ENCODE measurements at places on chromosomes 12 and 14.

GRCh38 chr14:22036541-22037239 lies 363.1 kb upstream of the OR4E1 start:
- DNase-seq = no peak

DNA sequence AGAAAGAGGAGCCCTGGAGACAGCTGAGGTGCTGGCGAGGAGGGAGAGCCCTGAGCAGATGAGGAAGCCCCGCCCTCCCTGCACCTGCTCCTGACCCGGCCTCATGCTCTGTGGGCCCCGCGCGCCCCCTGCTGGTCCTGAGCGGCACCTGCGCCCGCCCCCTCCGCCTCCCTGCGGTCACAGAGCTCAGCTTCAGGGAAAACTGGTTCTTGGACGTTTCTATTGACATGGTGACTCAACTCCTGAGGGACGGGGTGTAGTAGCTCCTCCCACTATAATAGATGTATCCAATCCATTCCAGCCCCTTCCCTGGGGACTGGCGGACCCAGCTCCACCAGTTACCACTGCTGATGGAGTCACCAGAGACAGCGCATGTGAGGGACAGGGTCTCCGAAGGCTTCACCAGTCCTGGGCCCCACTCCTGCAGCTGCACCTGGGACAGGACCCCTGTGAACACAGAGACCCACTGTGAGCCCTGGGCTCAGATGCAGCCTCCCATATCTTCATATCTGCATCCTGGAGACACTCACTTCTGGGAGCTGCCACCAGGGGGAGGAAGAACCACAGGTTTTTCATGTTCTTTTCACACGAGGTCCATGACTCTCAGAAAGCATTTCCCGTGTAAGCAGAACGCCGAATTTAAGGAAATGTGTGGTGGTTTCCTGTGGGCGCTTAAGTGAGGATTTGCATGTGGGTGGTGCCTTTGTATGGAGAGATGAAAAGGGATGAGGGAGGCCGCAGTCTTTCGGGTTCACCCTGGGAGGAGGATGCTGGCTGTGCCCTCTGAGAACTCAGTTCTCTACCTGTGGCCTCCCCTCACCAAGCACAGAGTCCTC lies 1346.4 kb downstream of the TMEM121 start:
- DNase-seq = peak; percentile 57

DNA sequence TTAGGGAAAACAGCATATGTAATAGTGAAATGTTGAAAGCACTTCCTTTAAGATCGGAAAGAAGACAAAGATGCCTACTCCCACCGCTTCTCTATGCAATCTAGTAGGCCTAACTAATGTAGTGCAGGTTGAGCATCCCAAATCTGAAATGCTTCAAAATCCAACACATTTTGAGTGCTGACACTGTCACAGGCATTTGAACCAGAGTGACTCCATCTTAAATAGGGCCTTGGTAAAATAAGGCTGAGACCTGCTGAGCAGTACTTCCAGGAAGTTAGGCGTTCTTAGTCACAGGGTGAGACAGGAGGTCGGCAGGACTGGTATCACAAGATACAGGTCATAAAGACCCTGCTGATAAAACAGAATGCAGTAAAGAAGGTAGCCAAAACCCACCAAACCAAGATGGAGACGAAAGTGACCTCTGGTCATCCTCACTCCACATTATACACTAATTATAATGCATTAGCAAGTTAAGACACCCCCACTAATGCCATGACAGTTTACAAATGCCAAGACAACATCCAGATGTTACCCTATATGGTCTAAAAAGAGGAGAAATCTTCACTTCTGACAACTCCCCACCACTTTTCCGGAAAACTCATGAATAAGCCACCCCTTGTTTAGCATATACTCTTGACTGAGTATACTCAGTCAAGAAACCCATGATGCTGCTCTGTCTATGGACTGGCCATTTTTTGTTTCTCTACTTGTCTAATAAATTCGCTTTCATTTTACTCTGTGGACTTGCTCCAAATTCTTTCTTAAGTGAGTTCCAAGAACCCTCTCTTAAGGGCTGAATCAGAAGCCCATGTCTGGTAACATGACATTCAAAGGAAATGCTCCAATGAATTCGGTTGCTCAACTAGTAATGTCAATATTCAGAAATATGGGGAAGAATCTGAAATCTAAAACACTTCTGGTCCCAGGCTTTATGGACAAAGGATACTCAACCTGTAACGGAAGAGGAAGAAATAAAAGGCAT lies 47.1 kb upstream of the MTERF2 start:
- DNase-seq = no peak

- no peak for DNase-seq
Observed at GRCh38 chr12:8082808-8083100, 680 bp downstream of the NECAP1 start.

DNA sequence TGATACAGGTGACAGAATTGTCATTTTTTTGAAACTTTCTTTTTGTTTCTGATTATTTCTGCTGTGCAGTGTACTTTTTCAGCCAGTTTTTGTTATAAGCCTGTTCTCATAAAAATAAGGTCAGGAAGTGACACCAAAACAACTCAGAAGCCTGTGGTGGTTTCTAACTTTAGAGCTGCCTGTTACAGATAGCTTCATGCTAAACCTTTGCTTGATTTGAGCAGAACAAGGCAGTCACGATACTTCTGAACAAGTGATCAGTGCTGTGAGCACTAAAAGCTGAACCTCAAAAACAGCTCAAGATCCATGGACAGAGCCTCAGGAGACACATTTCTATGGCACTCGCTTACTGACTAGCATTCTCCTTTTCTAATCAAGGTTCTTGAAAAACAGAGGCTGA lies 82.0 kb downstream of the PRKCH start:
- DNase-seq = no peak

DNA sequence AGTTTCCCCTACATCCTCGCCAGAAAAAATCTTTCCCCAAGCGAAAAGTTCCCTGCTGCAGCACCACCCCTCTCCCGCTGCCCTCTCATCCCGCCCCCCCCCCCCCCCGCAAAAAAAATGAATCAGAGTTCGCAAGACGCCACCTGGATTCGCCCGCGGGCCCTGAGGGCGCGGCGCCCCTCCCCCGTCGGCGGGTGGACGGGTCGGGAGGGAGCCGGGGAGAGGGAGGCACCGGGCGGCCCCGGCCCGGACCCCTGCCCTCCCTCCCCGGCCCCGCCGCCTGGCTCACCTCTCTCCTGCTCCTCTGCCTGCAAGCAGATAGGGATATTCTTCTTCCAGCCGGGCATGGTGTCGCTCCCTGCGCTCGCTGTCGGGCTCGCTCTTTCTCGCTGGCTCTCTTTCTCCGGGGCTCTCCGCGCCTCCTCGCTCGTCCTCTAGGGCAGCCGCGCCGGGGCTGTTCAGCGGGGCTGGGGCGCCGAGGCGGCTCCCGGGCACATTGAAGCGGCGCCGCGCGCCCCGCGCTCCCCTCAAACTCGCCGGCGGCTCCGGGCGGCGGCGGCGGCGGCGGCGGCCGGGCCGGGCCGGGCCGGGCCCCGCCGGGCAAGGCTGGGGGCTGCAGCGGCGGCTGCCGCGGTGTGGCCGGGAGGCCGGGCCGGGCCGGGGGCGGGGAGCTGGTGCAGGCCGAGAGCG lies 200.3 kb upstream of the CAND1 start:
- DNase-seq = peak; percentile 51

DNA sequence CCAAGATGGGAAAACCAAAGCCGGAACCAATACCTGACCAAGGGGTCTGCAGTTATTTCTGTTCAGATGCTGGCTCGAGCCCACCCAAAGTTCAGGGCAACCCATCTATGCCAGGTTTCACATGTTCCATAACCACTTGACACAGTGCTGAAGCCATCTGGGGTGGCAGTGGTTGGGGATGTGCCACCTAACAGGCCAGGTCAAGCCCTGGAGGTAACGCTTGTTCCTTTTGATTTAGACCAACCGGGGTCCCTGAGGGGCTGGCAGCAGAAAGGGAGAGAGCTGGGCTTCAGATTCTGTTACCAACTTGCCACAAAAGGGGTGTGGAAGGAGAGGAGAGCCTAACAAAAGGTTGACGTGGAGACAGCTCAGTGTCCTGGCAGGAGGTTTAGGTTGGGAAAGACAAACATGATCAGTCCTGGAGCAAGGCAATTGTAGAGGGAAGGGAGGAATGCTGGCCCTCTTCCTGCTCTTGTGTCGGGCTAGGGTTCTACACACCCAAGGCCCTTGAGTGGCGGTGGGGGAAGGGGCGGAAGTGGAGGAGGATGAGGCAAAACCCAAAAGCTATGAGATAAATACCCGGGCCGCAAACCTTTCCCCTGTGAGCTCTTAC lies 31.9 kb downstream of the CACNA2D4 start:
- DNase-seq = no peak

- no peak for DNase-seq
Observed at GRCh38 chr12:4438834-4439596, 6.6 kb downstream of the FGF6 start.

- no peak for DNase-seq
Observed at GRCh38 chr12:100566887-100567637, 6.4 kb upstream of the GAS2L3 start.

- DNase-seq = no peak
Observed at GRCh38 chr12:5456906-5457305, 25.0 kb downstream of the NTF3 start.

- no peak for DNase-seq
Observed at GRCh38 chr12:65632131-65632855, 192.0 kb upstream of the HMGA2 start.

- DNase-seq = no peak
Observed at GRCh38 chr14:31414190-31414833, 6.0 kb downstream of the HEATR5A start.

DNA sequence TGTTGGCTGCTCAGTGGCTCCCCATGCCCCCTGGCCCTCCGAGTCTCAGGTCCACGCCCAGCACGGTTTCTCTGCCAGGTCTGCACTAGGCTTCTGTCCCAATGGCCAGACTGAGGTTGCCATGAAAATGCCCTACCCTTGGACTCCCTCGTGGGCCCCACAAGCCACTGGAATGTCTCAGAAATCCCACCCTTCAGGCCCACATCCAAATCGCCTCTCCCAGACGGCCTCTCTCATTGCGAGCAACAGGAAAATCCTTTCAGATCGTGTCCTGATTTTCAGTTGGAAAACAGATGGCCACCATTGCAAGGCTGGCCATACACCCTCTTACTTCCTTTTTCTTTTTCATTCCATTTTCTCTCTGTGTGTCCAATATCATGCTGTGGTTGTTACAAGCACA lies 77.3 kb downstream of the IRF2BPL start:
- DNase-seq = no peak

DNA sequence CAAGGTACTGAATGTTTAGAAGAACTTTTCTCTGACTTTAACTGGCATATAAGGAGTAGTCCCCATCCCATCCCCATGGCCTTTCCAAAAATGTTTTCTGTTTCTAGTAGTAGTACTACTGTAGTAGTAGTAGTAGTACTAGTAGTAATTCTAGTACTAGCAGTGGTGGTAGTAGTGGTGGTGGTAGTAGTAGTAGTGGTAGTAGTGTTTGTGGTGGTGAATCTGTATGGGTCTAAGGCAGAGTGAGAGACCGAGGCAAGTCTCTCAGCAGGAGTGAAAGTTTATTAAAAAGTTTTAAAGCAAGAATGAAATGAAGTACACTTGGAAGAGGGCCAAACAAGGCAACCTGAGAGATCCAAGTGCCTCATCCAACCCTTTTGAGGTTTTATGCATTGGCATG lies 58.6 kb downstream of the FOXN4 start:
- no peak for DNase-seq

DNA sequence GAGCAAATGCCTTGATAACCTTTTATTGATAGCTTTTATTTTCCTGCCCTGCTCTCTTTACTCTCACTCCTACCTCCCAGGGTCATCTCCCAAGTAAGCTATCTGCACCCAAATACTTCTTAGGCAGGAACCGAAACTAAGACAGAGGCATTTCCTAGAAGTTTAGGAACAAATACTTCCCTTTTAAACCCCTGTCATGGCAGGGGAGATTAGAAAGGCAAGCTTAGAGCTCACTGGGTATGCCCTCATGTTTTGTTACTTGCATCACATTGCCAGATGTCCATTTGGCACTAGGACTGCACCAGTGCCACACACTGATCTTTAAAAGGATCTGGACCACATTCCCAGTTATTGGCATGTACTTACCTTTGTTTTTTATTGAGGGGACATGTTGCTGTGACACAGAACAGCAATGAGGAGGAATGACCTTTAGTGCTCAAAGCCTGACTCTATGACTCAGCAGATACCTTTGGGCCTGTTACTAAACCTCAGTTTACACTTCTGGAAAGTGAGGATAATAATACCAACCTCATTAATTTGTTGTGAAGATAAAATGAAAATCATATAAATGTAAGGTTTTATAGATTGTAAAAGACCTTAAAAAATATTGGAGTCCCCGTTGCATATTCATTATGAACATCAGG lies 40.9 kb upstream of the MBIP start:
- no peak for DNase-seq

DNA sequence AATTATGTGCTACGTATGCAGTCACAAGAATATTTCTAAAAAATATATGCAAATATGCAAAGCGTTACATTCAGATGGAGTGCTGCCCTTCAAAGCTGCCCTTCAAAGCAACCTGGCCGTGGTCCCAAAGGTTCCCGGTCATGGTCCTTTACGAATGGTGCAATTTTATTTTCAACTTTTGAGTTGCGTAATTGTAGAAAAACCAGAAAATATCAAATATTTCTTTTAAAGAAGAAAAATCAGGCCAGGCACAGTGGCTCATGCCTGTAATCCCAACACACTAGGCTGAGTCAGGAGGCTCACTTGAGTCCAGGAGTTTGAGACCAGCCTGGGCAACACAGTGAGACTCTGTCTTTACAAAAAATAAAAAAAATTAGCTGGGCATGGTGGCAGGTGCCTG lies 21.4 kb downstream of the CLSTN3 start:
- no peak for DNase-seq

DNA sequence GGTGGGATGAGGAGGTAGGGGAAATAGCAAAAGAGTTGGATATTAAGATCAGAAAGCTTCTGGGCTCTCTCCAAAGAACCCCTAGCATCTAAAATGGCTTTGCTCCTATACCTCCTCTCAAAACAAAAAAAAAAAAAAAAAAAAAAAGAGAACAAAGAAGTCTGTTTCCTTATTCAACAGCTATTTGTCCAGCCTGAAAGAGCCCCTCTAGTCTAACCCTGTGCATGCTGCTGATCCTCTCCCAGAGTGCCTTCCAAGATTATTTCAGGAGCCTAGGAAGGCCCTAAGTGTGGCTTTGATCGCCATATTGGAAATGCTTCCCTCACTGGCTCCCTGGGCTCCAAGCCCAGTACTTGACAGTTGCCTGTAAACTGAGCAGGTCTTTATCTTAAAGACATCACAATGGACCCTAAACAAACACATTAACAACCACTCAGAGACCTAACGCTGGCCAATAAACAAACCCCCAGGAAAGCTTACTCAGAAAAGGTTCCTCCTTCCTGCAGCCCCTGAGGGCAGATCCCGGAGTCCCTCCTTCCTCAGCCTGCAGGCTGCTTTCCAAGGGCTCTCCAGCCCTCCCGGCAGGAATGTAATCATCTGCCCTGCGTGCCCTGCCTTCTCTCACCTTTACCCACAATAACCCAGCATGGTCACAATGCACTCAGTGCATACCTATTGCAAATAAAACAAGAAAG lies 17.4 kb upstream of the COL2A1 start:
- DNase-seq = no peak

DNA sequence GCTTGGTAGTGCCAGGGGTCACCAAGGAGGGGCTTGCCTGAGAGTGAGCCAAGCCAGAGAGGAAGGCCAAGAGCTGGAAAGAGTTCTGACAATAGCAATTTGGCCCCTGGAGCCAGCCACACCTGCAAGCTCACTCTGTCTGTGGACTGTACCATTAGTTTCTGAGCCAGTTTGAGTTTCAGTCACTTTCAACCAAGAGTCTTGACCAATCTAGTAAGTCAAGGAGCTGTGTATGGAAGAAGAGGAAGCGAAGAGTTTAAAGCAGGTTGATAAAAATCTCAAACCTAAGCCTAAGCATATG lies 38.5 kb downstream of the NT5DC3 start:
- DNase-seq = no peak

- DNase-seq = no peak
Observed at GRCh38 chr14:66085665-66086064, 400.5 kb upstream of the CCDC196 start.

GRCh38 chr14:64870160-64870559 lies 9.5 kb downstream of the SPTB start:
- DNase-seq = no peak

Data from SHP77 (cell line).